Eye (tissue), 1 donor: ENCODE measurements at places on chromosomes 2 and 18.
A peak's percentile ranks its signal among the peaks of the same experiment; 100 is the strongest.

DNA sequence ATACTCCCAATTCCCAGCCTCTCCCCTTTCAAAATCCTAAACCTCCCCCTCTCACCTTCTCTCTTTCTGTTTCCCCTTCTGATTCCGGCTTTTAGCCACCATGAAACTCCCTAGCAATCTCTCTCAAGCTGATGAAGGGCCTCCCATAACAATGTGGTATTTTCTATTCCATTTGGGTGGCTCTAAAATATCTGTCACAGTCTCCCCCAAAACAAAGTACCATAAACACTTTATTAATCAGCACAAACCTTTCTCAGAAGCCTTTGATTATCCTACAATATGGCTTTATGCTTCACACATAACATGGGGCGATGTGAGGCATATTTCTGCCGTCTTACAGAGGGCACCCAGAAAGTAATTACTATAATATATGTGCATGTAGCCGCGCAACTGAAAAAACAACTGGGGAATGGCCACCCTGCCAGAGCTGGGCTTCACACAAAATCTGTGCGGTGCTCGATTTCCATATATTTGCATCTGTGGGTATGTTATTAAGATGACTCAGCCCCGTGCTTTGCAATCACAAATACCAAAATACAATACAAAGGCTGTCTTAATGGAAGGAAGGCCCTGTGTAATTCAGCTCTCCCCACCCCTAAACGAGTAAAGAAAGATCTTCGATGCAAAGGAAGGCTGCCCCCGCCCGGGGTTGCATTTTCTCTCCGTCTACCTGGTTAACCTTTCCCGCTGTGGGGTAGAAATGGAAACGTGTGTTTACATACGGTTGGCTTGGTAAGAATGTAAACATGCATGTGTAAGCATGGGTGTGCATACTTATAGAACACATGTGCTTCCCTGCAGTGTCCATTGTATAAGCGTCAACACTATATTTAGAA, 81.4 kb downstream of the CELF4 start:
- DNase-seq = peak; percentile 52

GRCh38 chr2:126518196-126518595, 137.8 kb upstream of the GYPC start:
- no peak for DNase-seq

- DNase-seq = no peak
Measured at GRCh38 chr2:182729710-182730339, 13.8 kb downstream of the DNAJC10 start.

DNA sequence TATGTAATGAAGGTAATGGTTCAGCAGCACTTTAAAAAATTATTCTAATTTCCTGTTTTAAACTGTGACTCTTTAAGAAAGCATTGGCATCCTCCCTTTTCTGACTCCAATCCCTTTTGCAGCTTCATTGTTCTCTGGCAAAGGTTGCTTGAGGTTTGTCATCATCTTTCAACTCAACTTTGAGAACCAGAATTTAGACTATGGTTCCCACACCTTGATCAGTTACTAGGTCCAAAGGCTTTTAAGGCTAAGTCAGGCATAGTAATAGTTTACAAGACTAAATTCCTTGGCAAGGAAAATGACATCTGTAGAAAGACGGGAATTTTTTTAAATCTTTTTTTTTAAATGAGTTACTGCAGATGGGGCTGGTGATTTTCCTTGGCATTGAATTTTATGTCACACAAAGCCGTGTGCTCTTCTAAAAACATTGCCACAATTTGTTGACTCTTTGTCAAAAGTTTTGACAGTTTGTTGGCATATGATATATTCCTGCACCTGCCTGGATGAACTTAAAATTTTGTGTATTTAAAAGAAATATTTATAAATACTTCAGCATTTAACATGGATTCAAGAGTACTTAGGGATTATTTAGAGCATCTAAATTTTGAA, 451.0 kb downstream of the MEIS1 start:
- DNase-seq = no peak

- DNase-seq = no peak
Measured at GRCh38 chr2:20231598-20232026, 6.7 kb upstream of the SDC1 start.

DNA sequence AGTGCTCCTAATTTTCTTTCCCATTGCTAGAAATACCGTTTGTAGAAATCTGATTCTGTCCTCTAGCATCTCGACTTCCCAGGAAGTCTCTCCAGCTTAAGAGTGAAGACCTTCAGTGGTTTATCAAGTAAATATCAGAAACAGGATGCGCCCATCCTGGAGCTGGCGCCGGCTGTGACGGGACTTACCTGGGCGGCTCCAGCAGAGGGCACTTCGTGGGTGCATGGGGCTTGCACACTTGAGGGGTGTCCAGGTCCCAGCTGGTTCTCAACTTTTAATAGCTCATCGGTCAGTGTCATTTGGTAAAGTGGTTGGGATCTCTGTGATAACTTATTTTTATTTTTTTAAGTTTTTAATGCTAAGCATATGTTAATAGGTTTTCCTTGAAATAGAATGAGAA, 167.0 kb upstream of the TPO start:
- DNase-seq = no peak

DNA sequence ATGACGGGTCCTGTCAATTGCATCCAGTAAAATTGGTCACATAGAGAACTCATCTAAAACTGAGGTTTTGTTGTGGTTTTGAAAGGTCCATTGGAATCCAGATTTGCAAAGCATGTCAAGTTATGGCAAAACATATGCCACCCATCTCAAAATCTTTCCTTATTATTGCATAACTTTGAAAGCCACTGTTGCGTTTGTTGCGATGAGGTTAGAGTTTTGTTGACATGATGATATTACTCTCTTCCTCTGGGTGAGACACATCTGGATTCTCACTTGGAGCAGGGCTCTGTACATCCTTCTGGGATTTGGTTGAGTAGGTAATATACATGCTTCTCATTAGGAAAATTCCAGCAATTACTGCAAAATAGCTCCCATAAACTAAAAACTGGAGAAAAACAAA, 20.6 kb downstream of the SCYGR5 start:
- DNase-seq = no peak

DNA sequence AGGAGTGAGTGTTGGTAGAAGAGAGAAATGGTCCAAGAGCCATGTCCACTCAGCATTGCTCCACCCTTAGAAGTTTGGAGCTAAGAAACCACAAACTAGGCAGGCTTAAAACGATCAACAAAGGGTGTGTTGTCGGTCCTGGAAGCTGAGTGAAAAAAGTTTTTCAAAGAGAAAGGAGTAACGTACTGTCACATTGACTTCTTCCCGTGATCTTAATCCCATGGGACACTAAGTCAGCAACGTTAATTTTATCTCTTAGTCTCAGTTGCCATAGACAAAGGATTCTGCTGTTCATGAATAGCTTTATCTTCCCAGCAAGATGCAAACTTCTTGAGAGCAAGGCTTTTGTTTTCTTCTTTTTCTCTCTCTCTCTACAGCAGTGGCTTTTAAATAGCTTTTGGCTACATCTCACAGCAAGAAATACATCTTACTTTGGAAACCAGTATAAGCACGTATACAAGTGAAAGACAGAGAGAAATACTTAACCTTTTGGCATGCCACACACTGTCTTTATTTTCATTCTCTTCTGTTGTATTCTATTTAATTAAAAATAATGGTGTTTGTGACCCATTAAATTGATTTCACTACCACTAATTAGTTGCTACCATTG, 377.4 kb downstream of the TGIF1 start:
- peak; percentile 15 for DNase-seq

DNA sequence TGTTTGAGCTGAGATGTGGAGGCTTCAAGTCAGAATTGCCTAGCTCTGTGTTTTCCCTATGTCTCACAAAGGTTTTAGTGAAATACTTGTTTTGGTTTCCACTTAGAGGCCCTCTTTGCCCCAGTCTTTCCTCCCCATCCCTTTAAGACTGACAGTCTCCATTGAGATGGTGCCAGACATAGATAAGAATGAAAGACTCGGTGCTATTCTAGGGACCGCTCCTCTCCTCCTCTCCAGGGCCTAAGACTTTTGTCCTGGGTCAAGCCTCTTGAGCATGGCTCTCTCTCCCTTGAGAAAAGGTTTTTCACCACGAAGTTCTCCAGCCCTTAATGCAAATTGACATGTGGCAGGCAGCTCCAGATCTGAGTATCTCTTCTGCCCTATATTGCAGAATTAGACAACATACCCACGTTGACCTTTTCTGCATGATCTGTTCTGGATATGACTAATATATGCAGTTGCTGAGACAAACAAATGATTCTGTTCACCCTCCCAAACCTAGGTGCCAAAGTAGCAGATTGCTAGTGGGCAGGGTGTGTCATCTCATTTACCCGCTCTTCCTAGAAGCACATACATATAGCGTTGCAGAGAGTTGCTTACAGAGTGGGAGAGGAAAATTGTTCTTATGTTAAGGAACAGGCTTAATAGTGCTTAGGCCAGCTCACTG, 47.5 kb upstream of the ACSL3 start:
- DNase-seq = no peak

- no peak for DNase-seq
Measured at GRCh38 chr2:193581807-193582206, 1387.1 kb upstream of the TMEFF2 start.

- peak; percentile 61 for DNase-seq
Measured at GRCh38 chr2:121579309-121579708, 48.6 kb downstream of the RNU4ATAC start.

- peak; percentile 81 for DNase-seq
Measured at GRCh38 chr2:88054782-88055370, 707 bp downstream of the KRCC1 start.

DNA sequence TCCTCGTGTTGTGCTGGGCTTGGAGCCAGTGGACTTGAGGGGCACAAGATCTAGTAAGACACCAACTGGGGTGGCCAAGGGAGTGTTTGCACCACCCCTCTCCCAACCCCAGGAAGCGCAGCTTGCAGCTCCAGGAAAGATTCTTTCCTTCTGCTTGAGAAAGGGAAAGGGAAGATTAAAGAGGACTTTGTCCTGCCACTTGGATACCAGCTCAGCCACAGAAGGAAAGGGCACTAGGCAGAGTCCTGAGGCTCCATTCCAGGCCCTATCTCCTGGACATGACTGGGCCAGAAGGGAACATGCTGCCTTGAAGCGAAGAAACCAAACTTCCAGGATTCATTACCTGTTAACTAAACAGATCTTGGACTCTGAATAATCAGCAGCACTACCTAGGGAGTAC, 44.9 kb upstream of the UGP2 start:
- no peak for DNase-seq

GRCh38 chr2:178908810-178909209, 101.6 kb upstream of the TTN start:
- peak; percentile 50 for DNase-seq

DNA sequence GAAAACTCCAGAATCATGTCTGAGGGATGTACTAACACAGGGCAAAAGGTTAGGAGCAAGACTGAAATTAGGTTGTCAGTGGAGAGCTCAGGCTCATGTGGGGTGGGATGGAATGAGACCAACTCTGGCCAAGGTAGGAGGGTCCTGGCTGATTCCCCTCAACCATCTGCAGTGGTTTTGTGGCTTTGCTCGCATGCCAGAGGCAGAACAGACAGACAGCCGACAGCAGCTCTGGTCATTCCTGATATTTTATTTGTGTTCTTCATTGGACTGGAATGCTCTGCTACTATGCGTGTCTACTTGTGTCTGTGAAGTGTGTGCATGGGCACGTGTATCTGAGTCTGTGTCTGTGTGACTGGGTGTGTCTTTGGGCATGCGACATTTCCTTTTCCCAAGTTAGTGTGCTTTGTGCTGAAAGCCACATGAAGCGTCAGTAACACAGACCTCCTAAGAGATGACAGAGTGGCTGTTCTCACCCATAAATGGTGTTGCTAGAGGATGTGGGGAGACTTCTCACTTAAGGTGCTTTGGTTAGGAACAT, 239.5 kb downstream of the CNTNAP5 start:
- no peak for DNase-seq

- no peak for DNase-seq
Measured at GRCh38 chr2:13504808-13505207, 788.1 kb downstream of the TRIB2 start.

GRCh38 chr2:237199577-237199976, 113.9 kb downstream of the COPS8 start:
- no peak for DNase-seq

GRCh38 chr2:137771064-137771463, 193.2 kb upstream of the HNMT start:
- DNase-seq = no peak

DNA sequence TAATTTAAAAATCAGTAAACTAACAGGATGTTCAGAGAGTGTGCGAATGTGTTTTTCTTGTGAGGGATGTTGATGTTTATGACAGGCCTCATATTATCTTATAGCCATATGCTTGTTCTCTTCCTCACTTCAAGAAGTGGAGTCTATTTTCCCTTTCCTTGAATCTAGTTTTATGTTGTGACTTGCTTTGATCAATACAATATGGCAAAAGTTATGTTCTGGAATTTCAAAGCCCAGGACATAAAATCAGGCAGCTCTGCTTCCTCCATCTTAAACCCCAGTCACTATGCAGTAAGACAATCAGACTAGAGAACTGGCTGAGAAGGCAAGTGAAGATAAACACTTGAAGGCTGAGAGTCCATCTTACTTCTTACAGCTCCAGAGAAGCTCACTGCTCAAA, 585.1 kb upstream of the NETO1 start:
- DNase-seq = no peak

DNA sequence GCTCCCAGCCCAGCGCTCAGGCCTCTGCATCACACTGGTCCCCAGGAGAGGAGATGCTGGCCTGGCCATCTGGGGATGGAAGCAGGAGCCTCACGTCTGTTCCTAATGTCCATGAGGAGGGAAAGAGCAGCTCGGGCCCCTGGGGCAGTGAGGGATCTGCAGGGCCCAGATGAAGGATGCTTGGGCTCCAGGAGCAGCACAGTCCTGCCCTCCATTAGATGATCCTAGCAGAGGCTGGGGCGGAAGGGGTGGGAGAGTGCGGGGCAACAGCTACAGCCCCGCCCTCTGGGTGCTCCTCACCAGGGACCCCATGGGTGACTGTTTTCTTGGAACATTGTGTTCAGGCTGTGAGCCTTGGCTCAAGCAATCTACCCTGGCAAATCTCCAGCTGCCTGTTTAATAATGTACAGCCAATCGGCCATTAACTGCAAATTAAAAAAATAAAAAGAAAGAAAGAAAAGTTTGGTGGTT, 49.7 kb downstream of the TNS1 start:
- DNase-seq = no peak

- no peak for DNase-seq
Measured at GRCh38 chr18:67783196-67783946, 266.9 kb upstream of the DSEL start.

DNA sequence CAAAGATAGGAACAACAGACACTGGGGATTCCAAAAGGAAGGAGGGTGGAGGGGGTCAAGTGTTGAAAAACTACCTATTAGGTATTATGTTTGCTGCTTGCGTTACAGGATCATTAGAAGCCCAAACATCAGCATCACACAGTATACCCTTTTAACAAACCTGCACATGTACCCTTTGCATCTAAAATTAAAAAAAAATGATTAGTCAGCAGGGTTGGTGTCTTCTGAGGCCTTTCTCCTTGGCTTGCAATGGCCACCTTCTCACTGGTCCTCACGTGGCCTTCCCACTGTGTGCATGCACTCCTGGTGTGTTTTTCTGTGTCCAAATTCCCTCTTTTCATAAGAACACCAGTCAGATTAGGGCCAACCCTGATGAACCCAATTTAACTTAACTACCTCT, 5.6 kb upstream of the IMPA2 start:
- no peak for DNase-seq
